ENCODE measurements at places on chromosomes 7 and 10.
A peak's percentile ranks its signal among the peaks of the same experiment; 100 is the strongest.

DNA sequence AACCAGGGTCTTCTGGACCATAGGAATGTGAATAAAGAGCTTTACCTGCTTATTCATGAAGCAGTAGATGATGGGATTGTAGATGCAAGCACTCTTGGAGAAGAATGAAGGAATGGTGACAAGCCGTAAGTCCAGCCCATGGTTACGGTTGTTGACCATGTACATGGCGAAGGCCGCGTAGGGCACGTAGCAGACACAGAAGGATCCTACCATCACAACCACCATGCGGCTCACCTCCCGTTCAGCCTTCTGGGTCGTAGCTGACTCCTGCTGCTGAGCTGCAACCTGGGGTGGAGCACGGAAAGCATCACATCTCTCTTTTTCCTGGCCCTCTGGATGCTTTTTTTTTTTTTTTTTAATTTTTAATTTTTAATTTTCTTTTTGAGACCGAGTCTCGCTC lies 2.0 kb downstream of the OPN1SW start:
- no peak for DNase-seq

- DNase-seq: no peak
Measured at GRCh38 chr10:17340144-17340829, 112.2 kb downstream of the VIM start.

- no peak for DNase-seq
Measured at GRCh38 chr10:128973221-128973620, 493.8 kb upstream of the MGMT start.

DNA sequence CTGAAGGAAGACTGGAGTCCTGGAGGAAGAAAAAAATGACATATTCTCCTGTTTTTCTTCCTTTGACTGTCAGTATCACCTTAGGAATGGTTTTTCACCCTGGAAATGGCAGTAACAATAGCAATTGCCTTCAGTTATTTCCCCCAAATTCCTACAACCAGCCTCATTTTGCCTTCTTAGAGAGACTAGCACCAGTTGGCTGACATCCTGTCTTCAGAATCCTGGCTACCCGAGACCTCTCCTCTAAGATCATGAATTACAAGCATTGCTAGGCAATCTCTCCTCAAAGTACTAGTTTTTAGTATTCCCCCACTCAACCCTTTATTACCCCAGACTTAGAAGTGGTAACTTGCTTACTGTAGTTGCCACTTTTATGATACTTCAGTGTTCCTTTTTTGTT lies 53.4 kb downstream of the TAS2R16 start:
- DNase-seq: no peak

GRCh38 chr7:27606270-27607209 lies 56.1 kb downstream of the HIBADH start:
- no peak for DNase-seq

DNA sequence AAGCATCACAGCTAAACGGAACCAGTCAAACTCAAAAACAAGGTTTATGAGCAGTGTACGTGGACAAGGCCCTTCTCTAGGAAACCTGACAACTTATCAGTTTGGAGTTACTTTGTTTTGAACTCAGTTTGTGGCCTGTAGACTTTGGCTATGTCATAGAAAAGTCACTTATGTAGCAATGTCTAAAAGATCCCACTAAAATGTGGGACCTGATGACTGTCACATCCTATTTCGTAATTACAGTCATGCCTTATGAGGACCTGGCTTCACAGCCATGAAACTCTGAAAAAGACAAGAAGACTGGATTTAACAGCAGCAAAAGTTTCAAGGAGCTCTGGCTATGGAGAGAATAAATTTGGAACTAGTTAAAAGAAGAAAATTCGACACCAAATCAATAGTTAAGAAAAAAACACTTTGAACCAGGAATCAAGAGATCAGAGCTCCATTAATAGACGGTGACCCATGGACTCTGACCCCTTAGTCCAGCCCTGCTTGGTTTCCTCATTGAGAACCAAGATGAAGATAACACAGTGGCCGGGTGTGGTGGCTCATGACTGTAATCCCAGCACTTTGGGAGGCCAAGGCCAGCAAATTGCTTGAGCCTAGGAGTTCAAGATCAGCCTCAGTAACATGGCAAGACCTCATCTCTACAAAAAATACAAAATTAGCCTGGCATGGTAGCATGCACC lies 204.3 kb downstream of the SFMBT2 start:
- no peak for DNase-seq

DNA sequence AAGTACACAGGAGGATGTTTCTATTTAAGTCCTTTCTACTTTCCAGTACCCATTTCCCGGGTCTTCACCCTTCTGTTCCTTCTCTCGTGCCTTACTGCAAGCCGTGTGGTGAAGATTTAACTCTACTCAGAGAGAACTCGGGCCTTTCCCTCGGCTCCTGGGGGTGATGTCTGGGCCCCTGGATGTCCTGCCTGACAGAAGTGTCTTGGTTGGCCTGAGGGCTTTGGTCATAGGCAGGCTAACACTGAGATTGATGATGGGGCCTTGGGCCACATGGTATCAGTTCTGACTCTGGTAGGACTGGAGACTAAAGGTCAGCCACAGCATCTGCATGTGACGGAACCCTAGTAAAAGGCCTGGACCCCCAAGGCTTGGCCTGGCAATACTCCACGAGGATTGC lies 80.4 kb downstream of the CHST15 start:
- no peak for DNase-seq

DNA sequence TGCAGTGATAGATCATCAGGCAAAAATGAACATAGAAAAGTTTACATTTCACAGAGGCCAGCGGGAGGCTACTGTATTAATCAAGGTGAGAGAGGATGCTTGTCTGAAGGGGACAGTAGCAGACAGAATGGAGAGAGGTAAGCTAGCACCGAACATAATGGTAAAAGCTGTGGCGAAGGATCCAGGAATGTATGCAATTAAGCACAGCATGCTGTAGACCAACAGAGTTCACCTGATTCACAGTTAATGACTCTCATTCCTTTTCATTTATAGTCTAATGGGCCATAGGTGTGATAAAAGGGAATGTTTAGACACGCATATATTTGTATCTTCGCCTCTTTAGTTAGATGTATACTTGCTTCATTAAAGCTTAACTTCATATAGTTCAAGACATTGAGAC lies 150.9 kb upstream of the MBL2 start:
- no peak for DNase-seq

GRCh38 chr7:2201128-2201527 lies 31.6 kb downstream of the MAD1L1 start:
- DNase-seq: peak; percentile 34

- no peak for DNase-seq
Measured at GRCh38 chr10:56874950-56875349, 513.9 kb upstream of the ZWINT start.

- DNase-seq: no peak
Measured at GRCh38 chr10:33321516-33321915, 13.0 kb downstream of the NRP1 start.

DNA sequence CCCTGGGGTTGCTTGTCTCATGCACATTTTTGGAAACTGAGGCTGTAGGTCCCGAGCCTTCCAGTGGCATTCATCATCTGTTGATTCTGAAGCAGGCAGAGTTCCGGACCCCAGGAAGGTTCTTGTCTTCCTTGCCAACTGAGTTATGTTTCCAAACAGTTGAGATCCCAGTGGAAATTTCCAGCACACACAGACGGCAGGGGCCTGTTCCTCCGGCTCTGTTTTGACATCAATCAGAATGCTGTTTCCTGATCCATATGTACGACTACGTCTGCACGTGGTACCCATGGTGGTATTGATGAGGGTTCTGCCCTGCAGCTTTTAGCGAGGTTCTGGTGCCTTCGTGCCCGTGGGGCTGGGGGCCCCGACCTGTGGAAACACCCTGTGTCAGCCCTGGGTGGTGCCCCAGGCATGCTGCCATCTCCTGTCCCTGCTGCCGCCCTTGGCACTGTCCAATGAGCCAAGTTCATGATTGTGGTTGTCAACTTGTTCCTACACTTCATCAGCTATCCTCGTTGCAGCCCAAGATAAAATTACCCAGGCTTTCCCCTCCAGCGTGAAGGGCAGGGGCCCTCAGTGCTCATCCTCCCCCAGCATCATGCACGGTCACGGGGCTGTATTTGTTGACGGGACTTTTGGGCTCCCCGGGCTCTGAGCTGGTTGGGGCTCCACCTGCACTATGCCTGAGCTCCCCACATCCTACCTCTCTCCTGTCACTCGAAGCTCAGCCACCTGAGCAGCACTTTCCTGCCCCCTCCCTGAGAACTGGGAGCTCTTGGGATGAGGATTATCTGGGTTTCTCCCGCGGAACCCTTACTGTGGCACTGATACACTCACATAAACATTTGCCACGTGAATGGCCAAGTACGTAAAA lies 7.8 kb upstream of the DPYSL4 start:
- DNase-seq: no peak

DNA sequence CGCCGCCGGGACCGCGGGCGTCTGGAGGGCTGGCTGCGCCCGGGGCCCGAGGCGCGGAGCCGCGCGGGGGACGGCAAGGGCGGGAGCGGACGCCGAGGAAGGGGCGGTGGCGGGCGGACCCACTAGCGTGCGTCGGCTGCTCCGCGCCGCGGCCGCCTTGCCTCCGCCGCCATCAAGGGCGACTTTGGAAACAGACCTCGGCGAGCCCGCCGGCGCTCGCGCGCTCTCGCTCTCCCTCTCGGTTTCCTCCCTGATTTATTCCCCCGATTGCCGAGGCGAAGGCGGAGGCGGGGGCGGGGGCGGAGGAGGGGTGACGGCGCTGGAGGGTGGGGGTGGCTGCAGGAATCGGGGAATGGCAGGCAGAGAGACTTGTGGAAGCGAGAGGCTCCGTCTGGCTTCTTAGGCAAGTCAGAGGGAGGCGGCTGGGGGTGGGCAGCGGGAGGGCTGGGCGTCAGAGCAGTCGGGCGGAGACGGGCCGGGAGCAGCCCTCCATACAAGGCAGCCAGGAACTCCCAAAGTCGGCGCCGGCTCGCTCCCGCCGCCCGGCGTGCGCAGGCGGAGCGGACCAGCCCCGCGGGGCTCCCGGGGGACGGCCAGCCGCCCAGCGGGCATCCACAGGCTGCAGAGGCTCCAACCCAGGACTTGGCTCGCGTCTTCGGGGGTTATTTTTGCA lies at the start of gene CACNA2D1:
Gene CACNA2D1 (minus strand): TSS at position 231 of the 673 bp plus-strand sequence.
- DNase-seq: peak; percentile 92

DNA sequence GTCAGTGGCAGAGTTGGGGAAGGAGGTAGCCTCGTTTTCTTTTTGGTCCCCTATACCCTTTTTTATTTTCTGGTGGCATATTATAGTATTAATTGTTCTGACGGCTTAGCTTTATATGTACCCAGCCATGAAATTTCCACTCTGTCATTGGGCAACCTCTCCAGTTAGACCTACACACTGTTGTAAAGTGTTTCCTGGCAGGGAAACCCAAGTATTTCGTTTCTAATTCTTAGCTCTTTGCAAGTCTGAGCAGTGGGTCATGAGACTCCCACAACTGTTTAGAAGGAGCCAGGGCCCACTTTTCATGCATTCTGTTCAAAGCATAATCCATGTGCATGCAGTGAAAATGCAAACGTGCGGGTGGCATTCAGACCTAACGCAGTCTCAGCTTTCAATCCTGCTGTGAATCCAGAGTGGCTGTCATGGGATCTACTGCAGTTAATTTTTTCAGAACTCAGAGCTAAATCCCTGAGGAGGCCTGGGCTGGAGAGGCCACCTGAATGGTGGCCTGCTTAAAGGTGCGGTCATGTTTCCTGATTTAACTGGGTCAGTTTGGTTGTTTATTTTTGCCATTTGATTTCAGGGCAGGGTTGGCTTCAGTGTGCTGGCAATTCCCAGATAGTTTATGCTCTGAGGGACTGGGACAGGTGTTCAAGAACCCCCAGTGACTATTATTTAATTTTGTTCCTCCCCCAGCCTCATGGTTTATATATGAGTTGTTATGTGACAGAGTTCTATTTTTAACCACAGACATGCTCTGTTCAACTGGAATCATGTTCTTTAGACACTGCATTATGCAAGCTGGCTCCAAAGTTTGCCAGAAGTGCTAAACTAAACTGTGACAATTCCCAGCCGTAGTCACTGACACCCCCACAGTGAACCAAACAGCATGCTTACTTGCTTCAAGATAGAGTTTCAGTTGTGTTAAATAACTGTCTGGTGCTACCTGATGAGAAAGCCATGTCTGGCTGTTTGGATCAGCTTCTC lies 27.4 kb upstream of the SYPL1 start:
- DNase-seq: no peak

DNA sequence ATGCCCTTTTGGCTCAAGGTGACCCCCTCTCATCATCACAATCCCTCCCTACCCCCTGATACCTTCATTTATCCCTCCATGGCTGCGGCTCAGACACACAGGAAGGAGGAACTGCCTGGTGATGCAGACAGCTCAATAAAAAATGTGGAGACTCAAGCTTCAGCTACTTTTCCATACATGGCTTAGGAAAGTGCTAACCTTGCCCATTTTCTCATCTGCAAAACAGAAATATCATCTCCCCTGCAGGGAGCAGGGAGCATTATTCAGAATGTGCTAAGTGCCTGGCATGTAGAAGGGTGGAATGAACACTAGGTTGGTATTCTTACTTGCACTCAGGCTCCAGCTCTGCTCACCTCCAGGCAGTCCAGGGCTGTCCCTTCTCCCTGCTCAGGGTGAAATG lies 23.8 kb downstream of the CXCL12 start:
- DNase-seq: no peak

GRCh38 chr7:101436857-101437576 lies 74.3 kb downstream of the COL26A1 start:
- no peak for DNase-seq
